ENCODE measurements at places on chromosomes 4 and X.

DNA sequence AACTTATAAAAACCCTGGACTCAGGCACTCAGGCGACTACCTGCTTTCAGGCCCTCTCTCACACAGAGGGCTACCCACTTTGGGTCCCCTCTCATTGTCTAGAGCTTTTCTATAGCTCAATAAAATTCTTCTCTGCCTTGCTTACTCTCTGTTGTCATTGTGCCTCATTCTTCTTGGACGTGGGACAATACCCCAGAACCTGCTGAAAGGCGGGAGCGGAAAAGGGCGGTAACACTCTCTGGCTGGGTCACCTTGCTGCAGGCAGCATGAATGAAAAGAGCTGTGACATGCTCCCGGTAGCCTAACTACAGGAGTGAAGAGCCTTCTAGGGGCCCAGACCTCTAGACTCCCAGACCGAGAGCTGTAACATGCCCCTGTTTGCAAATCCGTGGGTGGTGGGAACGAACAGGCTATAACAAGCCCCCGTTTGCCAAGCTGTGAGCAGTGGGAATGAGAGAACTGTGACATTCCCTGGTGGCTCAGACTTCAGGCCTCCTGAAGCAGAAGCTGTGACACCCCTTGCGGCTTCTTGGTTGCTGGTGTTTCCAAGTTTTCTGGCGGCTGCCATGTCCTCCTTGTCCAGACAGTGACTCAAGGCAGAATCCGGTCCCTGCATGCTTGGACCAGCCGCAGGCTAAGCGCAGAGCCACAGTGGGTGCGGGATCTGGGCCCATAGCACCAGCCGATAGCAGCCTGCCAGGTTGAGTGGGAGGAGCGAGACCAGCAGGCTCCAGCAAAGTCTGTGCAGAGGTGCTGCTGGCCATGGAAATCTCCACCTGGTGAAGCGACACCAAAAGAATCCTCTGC is 684.6 kb downstream of the ARAP2 start:
- DNase-seq = no peak

GRCh38 chrX:57915680-57916079 is 5.4 kb upstream of the ZXDA start:
- peak; percentile 20 for DNase-seq

DNA sequence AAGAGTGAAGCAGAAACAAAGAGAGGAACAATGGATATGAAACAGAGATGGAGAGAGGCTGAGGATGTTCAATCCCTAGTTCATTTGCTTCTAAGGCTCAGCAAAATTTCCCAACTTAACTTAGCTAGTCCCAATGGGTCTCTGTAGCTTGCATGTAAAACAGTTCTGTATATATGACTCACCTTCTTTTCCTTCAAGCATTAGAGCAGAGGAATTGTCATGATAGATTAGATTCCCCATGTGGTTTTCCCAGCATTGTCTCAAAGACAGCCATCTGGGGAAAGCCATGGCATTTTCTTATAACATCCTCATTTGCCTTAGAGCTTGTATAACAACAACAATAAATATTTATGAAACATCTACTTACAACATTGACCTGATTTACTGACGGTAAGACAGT is 93.9 kb upstream of the GATB start:
- no peak for DNase-seq

DNA sequence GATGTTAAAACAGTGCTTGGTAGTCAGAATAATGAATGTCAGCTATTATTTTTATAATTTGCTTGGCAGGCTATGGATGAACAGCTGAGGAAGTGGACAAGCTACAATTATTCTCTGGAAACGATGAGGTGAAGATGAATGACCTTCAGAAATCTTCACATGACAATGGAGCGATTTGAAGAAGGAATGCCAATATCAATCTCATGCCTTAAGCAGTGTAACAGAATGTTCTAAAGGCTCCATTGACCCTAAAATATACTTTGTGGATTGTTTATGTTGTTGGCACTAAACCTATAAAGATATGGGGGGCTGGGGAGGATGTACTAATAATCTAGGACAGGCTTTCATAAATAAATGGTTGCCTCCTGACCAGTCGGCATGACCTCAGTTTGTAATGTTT is 36.2 kb downstream of the COL25A1 start:
- DNase-seq = no peak

DNA sequence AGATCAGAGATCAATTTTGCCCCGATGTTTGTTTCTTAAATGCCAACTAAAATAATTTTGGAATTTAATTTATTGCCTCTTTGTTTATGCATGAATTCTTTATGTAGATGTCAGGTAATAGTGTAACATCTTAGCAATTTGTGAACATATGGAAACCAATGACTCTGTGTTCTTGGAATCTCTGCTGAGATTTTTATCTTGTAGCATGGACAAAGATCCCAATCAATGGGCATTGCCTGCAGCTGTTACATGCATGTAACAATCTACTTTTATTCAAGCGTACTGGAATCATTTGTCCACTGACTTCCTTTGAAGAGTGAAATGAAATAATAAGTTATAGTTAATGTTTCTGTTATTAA is 61.6 kb upstream of the ARSJ start:
- DNase-seq = no peak

- no peak for DNase-seq
Observed at GRCh38 chr4:84870398-84871163, 95.9 kb downstream of the WDFY3 start.

DNA sequence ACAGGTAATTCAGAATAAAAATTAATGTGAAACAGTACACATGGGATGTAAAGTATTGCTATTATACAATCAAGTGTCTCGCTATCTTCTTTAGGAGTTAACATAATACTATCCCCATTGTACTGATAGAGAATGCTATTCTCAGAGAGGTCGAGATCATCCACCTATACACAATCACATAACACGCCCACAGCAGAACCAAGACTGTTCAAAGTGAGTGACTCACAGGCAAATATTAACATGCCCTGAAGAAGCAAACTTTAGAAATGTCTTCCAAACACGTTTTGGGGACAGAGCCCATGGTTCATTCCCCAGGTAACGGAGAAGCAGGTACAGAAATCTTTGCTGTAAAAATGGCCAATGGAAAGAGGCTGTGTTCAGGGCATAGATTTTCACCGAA is 50.1 kb upstream of the PHKA2 start:
- DNase-seq = no peak

GRCh38 chr4:2068198-2068470 is 9.0 kb downstream of the NAT8L start:
- DNase-seq = no peak

DNA sequence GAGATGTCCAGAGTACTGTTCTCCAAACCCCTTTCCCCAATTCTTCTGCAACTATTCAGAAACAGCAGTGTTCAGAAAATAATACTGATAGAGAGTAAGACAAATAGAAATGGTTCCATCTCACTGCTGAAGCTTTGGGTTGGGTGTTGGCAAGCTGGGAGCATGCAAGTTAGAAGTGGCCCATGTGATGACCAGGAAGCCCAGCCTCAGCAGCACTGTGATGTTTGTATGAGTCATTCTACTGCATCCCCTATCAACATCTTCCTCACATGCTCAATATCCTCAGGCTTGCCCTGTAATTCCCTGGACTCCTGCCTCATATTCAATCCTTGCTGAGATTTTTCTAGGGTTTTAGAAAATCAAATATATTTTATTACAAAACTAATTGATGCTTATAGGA is 96.5 kb downstream of the CHRDL1 start:
- no peak for DNase-seq

DNA sequence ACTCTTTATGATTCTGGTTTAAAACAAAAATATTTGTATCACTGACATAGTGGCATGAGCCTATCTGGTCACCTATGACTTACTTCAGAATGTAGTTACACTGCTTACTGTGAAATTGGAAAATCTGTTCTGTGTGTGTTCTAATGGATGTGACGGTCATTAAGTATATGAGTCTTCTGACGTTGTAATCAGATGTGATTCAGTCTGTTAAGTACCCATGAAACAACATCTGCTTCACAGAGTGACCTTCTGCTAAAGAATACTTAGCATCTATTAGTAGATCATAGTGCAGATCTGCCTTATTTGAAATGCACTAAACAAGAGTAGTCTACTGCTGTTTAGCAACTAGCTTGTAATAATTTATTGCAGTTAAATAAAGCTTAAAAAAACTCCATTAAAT is 317.1 kb downstream of the DCTD start:
- no peak for DNase-seq

- DNase-seq = peak; percentile 84
Observed at GRCh38 chrX:46791927-46792809, 33.2 kb upstream of the SLC9A7 start.

DNA sequence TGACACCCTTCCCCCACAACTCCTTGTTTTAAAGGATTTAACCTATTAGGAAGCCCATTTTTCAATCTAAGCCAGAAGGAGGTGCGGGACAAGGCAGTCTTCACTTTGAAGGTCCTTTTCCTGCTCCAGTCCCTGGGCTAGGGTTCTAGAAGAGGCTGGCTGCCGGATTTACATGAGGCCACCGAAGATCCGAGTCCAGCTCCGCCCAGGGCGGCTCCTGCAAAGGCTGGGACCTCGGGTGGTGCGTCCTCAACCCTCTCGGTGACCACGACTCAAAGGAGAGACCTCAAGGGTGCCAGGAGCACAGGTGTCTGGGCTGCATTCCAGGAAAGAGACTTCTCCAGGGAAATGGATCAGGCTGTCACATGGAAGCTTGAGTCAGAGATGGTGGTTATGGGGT is 471.6 kb downstream of the PCDH19 start:
- DNase-seq = no peak

GRCh38 chr4:121189326-121190215 is 25.4 kb upstream of the TNIP3 start:
- peak; percentile 58 for DNase-seq

- DNase-seq = peak; percentile 66
Observed at GRCh38 chrX:18828832-18829404, 121.5 kb downstream of the PPEF1 start.

- no peak for DNase-seq
Observed at GRCh38 chr4:69697536-69698242, 44.6 kb upstream of the UGT2A1 start.

DNA sequence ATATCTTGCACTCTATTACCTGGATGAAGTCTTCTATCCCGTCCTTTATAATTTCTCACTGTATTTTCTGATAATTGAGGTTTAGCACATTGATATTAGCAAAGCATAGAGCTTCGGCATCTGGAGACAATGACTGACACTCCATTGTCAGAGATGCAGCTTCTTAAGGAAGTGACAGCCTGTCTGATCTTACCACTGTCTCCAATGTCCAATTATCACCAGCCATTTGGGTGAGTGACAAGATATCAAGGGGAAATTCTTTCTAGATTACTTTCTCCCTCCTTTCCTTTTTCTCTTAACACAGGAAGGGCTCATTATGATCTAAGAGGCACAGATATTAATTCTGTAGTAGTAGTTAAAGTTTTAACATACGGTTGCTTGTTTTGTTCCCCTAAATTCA is 86.4 kb downstream of the LDB2 start:
- no peak for DNase-seq

DNA sequence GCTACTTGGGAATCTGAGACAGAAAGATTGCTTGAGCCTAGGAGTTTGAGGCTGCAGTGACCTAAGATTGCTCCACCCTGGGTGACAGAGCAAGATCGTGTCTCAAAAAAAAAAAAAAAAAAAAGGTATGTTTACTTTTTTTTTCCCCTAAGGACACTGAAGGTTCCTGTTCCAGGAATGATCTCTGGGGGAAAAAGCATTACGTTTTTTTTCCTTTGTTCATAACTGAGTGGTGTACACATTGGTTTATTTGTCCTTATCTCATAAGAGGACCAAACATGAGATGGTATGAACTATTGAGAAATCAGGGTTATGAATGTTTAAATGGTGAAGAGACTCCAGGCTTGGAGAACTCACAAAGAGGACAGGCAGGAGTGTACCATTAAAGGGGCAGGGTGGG is 120.4 kb upstream of the IL1RAPL2 start:
- no peak for DNase-seq

- DNase-seq = no peak
Observed at GRCh38 chr4:146508229-146508939, 13.4 kb downstream of the SLC10A7 start.

DNA sequence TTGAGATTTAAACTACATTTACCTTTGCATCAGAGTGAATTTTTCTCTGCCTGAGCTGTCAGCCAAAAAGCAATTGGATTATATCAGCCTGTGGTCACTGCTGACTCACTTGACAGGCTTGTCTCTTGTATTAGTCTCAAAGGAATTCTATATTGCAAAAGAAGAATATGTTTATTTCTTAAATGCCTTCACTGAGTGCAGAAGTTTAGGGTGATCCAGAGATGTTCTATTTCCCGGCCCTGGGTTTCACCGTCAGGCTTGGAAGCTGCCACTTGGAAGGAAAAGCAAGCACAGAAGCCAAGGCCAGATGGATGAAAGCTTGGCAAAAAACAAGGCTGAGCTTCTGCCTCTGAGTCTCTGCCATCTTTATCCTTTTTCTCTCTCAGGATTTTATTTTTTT is 80.9 kb downstream of the FAM114A1 start:
- peak; percentile 52 for DNase-seq

- DNase-seq = no peak
Observed at GRCh38 chr4:124079174-124079780, 633.3 kb downstream of the ANKRD50 start.

DNA sequence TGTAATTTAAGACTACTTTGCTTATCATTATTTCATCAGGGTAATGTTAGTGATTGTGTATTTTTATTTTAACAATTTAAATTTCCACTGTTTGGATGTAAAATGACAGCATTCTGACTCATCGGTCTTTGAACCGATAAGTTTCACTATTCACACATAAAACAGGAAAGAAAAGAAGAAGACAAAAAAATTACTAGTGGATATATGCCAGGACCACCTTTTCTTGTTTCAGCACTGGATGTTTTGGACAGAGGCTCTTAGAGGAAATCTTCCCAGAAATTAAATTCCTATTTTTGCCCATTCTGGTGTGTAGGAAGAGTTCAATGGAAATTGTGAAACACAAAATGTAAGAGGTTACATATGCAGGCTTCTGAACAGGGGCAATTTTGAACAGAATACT is 57.4 kb downstream of the VEGFC start:
- DNase-seq = no peak

DNA sequence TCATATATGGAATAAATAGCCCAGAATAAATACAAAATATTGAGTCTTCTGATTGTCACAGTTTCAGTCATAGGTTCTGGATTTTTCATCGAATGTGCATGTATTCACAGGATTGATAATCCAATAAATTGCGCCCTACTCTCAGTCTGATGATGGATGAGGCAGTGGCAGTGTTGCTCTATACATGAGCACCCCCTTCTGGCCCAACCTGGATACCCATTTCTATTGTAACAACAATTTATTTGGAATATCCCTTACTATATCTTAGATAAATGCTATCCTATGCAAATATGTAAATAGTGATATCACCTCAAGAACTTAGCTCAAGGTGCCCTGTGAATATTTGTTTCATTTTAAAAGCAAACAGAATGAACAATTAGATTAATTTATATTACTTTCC is 733.7 kb upstream of the PABPC4L start:
- peak; percentile 30 for DNase-seq

DNA sequence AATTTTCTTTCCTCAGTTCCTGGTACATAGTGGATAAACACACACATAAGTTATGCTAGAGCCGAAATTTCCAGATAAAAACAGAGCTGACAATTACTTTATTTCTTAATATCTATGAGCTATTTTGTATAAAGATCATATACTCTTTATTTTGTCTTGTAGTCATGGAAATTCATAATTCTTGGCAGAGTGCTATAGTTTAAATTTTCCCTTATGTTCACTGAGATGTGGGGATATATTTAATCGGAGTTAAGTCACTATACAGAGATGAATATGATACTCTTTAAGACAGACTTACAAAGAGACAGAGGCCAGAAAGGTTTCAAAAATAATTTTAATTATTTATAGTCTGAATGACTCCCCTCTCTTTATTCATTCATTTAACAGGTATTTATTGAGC is 89.7 kb downstream of the PPEF1 start:
- DNase-seq = no peak

Measured in NB4 (cell line).